Stimulated activated CD4-positive, alpha-beta T cell treated with anti-CD3 and anti-CD28 coated beads, Interleukin-1b, Interleukin-23, amount 100 ng/mL, for 1 hour (primary cell): ENCODE measurements at places on chromosomes 6 and 20.

DNA sequence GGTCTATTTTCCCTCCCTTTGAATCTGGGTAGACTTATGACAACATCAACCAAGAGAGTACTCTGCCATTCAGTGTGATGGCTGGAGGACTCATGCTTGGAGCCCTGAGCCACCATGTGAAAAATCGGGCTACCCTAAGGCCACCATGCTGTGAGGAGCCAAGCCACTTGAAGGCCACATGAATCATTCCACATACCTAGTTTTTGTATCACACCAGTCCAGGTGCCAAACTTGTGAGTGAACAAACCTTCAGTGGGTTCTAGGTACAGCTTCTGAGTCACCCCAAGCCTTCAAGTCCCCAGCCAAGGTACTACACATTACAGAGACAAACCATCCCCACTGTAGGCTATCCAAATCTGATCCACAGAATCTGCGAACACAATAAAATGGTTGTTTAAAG is 37.4 kb upstream of the E2F3 start:
- DNase-seq: no peak

DNA sequence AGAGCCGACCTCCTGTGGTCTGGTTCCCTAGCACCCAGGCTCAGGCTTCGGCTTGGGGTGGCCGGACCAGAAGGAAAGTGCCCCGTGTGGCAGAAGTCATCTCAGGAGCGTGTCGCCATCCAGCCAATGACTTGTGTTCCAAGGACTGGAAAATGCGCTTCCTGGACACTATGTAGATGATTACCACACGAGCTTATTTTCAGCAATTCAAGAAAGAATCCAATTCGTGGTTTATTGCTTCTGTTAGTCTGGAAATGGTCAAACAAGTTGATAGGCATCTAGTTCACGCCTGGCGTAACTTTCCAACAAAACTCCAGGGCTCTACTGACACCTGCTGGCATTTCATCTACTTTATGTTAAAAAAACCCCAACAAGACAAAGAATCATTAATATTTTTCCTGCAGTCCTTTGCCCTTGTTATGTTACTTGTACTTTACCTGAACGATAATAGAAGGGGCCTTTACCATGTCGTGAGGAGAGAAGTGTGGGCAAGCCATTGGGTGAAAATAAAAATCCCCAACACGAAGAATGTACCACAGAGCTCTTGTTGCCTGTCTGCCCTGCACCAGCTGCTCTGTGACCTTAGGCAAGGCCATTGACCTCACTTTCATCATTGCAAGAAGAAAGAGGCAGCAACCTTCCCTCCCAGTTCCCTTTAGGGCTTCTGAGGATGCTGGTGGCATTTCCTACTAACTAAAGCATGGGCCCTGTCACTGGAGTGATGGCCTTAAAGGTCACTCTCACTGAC is 154.7 kb upstream of the LAMP5 start:
- DNase-seq: no peak

DNA sequence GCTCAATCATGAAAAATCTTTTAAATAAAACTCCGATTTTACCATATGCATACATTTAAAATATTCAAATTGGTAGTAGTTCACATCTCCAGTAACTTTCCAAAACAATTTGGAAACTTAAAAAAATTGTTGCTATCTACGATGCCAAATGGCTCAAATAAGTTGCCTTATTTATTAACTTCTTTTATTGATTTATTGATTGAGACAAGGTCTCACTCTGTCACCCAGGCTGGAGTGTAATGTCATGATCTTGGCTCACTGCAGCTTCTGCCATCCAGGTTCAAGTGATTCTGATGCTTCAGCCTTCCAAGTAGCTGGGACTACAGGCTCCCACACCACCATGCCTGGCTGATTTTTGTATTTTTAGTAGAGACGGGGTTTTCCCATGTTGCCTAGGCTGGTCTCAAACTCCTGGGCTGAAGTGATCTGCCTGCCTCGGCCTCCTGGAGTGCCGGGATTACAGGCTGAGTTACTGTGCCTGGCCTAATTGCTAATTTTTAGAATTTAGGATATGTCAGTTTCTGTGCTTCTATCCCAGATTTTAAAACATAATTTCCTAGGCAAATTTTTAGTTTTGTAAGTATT is 12.9 kb downstream of the NKX2-4 start:
- DNase-seq: no peak

DNA sequence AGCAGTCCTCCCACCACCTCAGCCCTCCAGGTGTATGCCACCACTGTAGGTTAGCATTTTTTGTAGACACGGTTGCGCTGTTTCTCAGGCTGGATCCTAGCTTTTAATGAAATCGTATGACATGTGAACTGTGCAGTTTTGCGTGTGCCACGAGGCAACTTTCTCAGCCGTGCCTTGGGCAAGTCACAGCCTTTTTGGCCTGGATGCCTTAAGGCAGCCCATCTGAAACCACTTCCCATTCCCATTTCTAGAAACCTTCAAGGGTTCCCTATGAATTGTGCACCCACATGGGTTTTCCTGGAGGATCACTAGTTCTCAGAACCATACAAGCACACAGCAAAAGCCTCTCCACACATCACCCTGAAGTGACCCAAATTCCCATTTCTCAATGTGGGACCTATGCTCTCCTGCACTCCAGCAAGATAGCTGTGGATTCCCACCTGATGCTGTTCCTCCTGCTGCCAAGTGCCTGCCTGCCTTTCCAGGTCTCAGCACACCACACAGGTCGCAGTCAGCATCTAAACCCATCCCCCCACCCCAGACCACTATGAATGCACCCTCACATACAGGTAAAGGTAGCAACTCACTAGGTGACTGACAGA is 28.9 kb downstream of the SNX5 start:
- DNase-seq: no peak

GRCh38 chr20:59148701-59149493 is 14.7 kb upstream of the ZNF831 start:
- no peak for DNase-seq

- no peak for DNase-seq
These were observed 46.3 kb downstream of the NINL start for GRCh38 chr20:25538838-25539665.

GRCh38 chr20:4956200-4956810 is 45.0 kb downstream of the SLC23A2 start:
- DNase-seq: no peak

- no peak for DNase-seq
These were observed 34.7 kb upstream of the SLCO4A1 start for GRCh38 chr20:62607366-62608217.
